Left ventricle myocardium inferior (tissue), 1 donor: ENCODE measurements at places on chromosomes 6 and 20. TPM values are rescaled to one million over a fixed set of nuclear protein-coding genes. Genes with fewer than 3 reads are reported as not detected.

DNA sequence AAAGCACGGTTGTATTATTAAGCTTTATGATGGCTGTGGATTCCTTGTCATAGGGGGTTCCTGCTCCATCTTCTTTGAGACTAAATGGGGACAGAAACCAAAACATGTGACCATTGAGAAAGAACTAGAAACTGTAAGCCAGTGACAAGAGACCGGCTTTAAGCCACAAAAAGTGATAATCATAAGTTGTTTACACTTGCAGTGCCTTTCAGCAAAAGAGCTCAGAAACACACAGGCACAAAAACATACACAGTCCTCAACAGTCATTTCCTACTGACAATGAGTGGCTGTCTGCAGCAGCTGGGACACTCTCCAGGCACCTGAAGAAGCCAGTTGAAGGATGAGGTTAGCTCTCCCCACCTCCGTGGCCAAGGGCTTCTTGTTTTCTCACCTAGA, 20.0 kb upstream of the UBE2J1 start:
- DNase-seq = no peak

GRCh38 chr20:41702647-41703046, 84.5 kb upstream of the CHD6 start:
- no peak for DNase-seq

DNA sequence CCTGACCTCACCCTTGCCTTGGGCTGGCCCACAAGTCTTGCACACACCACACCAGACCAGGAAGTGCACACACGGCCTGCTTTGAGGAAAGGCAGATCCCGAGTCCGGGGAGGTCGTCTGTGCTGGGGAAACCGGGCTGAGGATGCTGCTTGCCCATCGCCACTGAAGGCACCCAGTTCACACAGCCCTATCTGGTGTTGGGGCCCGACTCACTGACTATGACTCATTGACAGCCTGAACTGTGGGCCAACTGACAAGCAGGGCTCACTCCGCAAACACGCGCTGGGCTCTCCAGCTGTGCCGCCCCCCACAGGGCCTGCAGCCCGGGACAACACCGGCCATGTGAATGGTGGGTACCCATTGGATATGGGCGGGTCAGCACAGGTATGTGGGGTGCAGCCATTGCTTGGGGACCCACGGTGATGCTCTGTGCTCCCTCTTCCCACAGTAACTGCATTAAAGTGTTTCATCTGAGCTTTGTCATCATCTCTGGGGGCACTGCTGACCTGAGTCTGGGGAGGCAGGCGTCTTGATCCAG, 1.6 kb downstream of the SAMD10 start:
- DNase-seq = no peak

- no peak for DNase-seq
These were observed 220.1 kb downstream of the HACE1 start for GRCh38 chr6:104639668-104640067.

- DNase-seq = no peak
These were observed 41.9 kb downstream of the HBS1L start for GRCh38 chr6:135012764-135013163.

HMGN3 gene
- total RNA-seq = 168 TPM

LBP gene
- total RNA-seq = 0.19 TPM
